ENCODE measurements at places on chromosomes 16 and 17.

- no peak for DNase-seq
Observed at GRCh38 chr17:20852239-20852989, 190.4 kb downstream of the USP22 start.

GRCh38 chr16:10744370-10745030 lies 858 bp downstream of the NUBP1 start:
- no peak for DNase-seq

DNA sequence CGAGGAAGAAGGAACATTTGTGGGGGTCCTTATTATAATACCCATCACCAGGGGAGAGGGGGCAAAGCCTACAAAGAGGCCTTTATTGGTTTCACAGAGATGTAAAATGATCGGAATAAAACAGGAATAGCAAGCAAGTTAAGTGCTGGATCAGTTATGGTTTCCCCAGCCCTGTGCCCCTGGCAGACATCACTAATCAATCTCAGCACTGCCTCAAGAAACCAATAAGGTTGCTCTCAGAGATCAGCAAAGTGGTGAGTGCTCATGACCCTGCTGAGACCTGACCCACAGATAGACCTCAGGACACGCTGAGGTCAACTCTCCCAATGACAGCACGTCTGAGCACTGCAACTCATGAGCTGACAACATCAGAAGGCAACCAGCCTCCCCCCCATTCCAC lies 66.3 kb downstream of the ZNF423 start:
- no peak for DNase-seq

DNA sequence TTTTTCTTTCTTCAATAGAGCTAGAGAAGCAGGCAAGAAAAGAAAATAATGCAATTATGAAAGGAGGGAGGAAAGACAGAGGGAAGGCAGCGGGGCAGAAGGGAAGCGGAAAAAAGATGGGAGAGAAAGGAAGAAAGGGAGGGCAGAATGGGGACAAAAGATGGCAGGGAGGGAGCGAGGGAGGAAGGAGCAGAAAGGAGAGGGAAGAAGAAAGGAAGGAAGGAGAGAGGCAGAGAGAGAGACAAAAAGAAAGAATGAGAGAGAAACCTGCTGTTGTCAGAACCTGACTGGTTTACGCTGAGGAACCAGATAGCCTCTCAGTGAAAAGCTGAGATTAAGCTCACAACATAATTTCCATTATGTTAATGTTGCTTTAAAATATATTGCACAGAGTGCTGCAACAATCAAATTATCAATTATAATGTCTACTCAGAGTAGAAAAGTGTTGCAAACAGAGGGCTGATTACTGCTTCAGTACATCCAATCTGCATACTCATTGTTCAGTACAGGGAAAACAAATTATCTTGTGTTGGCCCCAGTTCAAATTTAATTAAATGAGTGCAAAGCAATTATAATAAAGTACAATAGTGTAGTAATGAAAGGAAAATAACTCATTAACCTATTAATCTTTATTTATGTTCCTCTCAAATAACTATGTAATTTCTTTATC lies 32.0 kb upstream of the TOX3 start:
- no peak for DNase-seq

- no peak for DNase-seq
Observed at GRCh38 chr17:14282726-14283125, 18.2 kb upstream of the HS3ST3B1 start.

DNA sequence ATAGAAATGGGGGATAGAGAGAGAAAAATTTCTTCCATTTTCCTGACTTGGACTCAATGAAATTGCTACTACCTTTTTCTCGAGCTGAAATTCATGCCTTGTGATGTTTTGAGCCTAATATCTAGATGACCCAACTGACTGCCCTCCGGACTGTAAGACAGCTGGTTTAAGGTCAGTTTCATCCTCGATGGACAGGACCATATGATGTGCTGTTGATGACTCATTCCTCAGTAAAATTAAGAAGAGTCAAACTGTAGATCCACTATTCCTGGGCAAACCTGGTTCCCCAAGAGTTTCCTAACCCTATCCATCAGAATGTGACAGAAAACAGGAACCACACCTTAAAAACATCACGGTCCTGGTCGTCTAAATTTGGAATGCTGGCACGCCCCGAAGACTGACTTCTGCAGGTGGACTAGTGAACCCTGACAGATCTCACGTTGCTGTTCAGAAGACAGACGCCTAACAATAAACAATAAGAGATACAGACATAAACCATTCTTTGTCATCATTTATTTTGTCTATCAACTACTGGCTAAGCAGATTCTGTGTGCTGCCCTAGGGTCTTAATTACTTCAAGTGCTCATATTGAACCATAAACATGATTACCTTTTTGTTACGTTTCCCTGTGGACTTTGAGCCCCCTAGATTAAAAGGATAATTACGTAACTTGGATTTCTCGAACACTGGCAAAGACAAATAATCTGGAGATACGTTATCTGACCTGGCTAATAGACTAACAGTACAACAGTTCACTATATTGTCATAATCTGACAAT lies 45.1 kb upstream of the NOS2 start:
- no peak for DNase-seq

- DNase-seq: no peak
Observed at GRCh38 chr16:88718178-88718577, 11.9 kb downstream of the CTU2 start.

DNA sequence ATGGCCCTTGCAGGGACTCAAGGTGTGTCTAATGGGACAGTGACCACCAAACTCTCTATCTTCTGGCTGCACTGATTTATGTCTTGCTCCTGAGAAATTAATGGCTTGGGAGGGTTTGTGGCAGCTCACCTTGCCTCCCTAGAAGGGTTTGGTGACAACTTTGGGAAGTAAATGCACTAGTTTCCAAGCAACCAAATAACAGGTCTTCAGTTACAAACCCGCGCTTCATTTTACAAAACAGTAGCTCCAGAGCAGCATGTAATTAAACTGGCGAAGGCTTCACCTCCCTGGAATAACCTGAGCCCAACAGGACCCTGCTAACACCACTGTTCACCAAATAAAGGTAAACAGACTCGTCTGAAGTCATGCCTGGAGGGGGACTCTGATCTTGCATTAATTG lies 318.3 kb downstream of the SLC39A11 start:
- no peak for DNase-seq

DNA sequence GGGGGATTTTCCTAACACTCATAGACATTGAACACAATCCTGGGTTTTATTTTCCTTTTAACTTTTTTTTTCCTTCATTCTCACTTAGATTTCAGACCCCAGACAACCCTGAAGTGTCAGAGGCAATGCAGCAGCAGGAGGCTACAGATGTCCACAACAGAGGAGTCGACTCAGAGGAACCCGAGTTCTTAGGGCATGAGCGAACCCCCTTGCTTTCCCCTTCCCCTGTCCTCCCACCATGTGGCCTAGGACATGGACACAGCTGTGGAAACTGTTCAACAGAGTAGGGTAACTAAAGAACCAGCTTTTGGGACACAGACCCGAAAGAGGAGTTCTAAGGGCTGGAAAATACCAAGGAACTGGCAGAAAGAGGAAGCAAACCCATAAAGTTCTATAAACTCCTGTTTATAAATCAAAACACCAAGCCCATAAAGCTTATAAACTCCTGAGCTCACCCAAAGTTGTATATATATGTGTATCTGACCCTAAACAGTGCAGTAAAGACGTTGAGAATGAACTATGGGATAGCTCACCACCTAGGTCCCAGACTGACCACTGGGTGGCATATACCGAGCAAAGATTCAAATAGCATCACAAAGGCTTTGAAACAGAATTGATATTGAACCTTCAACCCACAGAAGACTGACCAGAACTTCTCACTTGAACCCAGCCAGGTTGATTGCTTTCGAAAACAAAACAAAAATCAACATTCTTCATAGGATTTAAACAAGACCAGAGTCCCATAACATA lies 33.9 kb downstream of the CMTM4 start:
- DNase-seq: no peak

DNA sequence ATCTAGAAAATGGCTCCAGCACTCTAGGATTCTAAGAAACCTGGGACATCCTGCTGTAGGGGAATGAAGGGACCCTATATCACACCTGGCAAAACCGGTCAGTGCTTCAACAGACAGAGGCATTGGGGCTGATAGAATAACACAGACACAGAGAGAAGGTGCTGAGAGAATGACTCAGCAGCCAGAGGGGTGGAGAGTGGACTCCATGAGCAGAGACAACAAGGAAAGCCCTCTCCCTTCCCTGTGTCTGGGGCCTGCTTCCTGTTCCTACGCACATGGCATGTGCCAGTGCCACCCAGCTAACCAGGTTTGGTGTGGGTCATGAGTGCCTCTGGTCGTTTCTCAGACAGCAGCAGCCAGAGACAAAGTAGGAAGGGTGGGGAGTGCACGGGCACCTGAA lies 140.3 kb downstream of the CCT6B start:
- no peak for DNase-seq

DNA sequence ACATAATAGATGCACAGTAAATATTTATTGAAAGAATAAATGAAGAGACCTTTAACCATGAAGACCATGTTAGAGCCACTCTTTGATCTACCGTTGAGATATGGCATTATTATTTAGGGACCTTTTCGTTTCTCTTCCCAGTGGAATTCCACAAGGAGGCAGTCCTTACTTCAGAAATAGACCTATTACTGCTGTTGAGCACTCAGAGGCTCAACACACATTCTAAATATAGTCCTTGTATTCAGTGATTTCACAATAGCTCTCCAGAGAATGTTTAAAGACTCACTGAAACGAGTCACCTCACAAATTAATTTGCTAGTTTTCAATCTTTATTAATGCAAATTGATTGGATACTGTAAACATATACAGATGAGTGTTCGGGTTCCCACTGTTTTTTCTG lies 603.8 kb downstream of the CDH8 start:
- no peak for DNase-seq

GRCh38 chr17:19659366-19660177 lies 11.0 kb downstream of the ALDH3A2 start:
- DNase-seq: no peak

DNA sequence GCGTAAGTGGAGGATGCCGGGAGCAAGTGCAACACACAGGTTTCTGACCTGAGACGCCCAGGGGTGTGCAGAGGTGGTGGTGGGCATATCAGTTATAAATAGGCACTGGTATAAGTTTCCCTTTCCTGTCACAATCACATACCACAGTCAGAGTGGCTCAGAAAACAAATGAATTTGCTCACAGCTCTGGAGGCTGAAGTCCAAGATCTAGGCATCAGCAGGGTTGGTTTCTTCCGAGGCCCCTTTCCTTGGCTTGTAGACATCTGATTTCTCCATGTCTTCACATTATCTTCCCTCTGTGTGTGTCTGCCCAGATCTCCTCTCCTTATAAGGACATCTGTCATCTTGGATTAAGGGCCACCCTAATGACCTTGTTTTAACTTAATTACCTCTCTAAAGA lies 250.5 kb upstream of the TNRC6C start:
- no peak for DNase-seq

GRCh38 chr17:68594552-68594951 lies 6.6 kb downstream of the FAM20A start:
- no peak for DNase-seq

GRCh38 chr16:73288520-73288919 lies 240.6 kb upstream of the ZFHX3 start:
- DNase-seq: no peak

DNA sequence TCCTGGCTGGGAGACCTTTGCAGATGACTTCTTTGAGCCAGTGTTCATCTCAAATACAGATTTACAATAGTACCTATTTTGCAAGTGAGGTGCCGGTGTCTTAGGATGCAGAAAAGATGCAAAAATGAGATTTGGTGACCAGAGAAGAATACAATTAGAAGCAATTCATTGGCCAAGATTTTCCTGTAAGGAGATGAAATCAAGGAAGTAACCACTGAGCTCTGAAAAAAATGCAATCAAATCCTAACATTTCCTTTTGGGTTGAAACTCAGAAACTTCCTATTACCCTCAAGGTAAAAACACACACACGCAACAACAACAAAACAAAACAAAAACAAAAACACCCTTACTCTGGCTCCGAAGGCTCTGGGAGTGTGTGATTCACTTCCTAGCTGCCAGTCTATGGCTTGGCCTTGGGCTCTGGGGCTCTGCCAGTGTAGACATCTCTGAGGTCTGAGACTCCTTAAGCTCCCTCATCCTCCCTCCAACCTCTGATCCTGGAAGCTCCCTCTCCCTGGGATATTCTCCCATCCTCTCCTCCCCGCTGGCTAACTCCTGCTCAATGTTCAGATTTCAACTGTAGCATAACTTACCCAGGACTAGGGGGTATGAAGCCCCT lies 16.8 kb upstream of the MT4 start:
- no peak for DNase-seq

GRCh38 chr17:34386697-34387550 lies 23.9 kb upstream of the CCL1 start:
- no peak for DNase-seq

- DNase-seq: no peak
Observed at GRCh38 chr16:49972280-49972679, 52.7 kb upstream of the CNEP1R1 start.

DNA sequence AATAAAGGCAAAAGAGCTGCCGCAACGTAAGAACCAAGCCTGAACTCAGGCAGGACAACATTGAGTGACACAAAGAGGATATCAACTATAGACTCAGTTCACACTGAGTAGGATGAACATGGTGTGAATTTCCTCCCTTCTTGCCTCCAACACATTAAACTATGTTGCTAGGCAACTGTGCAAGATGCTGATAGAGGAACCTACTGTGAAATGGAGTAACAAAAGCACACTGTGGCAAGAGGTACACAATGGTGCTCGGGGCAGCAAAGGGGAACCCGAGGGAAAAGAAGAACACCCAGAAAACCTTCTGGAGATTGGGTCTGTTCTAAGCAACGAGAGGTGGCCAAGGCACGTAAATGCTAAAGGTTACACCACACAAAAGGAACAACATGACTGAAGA lies 34.1 kb downstream of the GRB2 start:
- DNase-seq: no peak

- no peak for DNase-seq
Observed at GRCh38 chr17:81520021-81520901, 7.7 kb upstream of the ACTG1 start.
